Fibroblast of the aortic adventitia (primary cell): ENCODE measurements at places on chromosomes 11 and 22. TPM values are rescaled to one million over a fixed set of nuclear protein-coding genes. Genes with fewer than 3 reads are reported as not detected.

The JAM3 gene
- 61.6 and 63.0 TPM in 2 replicates for total RNA-seq

The EWSR1 gene
- 108 and 176 TPM in 2 replicates for total RNA-seq

The L3MBTL2 gene
- total RNA-seq, result 19.6 and 23.9 TPM in 2 replicates

The MCHR1 gene
- total RNA-seq, result under 0.01 TPM in 1 of 2 replicates, not detected in the other

The OR8D1 gene
- total RNA-seq, result not detected in 2 replicates

The LRRC56 gene
- 0.45 and 1.2 TPM in 2 replicates for total RNA-seq

The SPDYC gene
- total RNA-seq, result not detected in 2 replicates

The PNPLA5 gene
- total RNA-seq, result not detected in 2 replicates

- peak; percentile 57 for DNase-seq
Observed at GRCh38 chr11:8739309-8739793, 56.8 kb downstream of the RPL27A start.

DNA sequence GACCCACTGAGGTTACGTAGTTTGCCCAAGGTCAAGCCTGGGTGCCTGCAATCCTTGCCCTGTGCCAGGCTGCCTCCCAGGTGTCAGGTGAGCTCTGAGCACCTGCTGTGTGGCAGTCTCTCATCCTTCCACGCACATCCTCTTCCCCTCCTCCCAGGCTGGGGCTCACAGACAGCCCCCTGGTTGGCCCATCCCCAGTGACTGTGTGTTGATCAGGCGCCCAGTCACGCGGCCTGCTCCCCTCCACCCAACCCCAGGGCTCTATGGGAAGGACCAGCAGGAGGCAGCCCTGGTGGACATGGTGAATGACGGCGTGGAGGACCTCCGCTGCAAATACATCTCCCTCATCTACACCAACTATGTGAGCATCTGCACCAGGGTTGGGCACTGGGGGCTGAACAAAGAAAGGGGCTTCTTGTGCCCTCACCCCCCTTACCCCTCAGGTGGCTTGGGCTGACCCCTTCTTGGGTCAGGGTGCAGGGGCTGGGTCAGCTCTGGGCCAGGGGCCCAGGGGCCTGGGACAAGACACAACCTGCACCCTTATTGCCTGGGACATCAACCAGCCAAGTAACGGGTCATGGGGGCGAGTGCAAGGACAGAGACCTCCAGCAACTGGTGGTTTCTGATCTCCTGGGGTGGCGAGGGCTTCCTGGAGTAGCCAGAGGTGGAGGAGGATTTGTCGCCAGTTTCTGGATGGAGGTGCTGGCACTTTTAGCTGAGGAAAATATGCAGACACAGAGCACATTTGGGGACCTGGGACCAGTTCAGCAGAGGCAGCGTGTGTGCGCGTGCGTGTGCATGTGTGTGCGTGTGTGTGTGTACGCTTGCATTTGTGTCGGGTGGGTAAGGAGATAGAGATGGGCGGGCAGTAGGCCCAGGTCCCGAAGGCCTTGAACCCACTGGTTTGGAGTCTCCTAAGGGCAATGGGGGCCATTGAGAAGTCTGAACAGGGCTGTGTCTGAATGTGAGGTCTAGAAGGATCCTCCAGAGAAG, 1.6 kb downstream of the GSTP1 start:
- DNase-seq, result peak; percentile 18

GRCh38 chr22:23533328-23533762, 46.7 kb downstream of the IGLL1 start:
- no peak for DNase-seq

GRCh38 chr22:45268958-45269844, 15.5 kb upstream of the UPK3A start:
- peak; percentile 70 for DNase-seq

GRCh38 chr11:80862011-80862410, 1421.2 kb upstream of the TENM4 start:
- DNase-seq, result no peak

DNA sequence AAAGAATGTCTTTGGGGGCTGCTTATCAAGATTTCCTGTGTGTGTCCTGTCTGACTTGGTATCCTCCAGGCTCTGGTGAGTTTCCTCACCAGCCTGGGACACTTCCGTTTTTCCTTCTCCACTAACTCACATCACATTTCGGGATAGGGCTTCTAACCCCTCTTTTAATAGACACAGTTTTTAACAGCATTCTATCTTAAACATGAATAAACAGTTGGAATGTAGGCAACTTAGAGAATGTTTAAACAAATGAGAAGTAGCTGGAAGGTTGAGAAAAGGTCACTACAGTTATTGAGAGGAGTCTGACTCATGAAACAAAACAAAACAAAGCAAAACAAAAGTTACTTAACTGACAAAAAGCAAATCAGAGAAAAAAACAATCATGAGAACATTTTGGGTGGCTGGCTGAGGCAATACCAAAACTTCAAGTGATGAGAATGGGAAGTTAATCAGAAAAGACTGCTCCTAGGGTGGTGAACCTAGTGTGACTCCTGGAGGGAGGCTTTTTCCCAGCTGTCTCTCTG, 64.7 kb upstream of the CTSC start:
- peak; percentile 80 for DNase-seq

DNA sequence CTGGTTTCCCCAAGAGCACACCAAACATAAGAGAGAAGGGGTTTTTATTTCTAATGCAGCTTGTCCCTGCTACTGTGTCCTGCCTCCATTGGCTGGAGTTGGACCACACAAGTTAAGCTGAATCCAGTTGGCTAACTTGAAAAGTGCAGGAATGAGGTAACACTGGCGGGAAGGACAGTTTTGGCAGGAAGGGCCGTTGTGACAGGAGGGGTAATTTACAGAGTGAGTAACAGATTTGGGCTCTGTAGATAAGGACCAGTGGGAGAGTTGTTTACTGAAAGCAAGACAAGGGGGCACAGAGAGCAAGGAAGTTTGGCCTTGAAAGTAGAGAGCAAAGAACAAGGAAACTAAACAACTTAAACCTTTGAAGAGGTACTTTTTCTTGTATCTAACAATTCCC, 1623.3 kb upstream of the RAG2 start:
- DNase-seq, result no peak

- DNase-seq, result no peak
Observed at GRCh38 chr22:47406180-47406834, 643.9 kb downstream of the TBC1D22A start.

DNA sequence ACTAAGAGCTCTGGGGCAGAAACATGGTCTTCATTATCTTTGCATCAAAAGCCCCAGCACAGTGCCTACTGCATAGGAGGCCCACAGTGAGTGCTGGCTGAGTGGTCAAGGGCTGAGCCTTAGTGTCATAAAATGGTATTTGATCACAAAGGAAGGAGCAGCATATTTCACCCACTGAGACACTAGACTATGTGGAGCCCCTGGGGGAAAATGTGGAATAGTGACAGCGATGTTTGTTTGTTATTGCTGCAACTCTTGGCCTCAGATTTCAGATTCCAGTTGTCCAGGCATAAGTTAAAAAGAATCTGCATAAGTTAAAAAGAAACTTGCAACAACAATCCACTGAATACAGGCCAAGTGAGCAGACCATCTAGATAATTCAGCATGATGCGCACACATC, 7.0 kb downstream of the KIRREL3 start:
- no peak for DNase-seq

DNA sequence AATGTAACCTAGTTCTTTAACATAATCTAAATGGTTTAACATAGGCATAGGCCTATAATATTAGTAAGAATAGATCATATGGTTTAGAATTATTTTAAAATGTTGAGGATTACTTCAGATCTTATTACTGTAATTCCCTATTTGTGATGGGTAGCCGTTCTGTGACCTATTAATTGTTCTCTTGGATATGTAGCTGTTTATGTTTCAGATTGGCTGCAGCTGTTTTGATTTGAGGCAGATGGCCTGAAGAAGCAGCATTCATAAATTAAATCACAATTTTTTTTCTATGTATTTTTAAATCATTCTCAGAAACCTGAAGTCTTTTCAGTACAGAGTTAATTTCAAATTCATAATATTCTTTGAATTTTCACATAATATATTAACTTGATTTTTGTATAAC, 104.5 kb downstream of the PDE3B start:
- no peak for DNase-seq

GRCh38 chr11:121688055-121688491, 235.3 kb upstream of the SORL1-AS1 start:
- DNase-seq, result peak; percentile 31

DNA sequence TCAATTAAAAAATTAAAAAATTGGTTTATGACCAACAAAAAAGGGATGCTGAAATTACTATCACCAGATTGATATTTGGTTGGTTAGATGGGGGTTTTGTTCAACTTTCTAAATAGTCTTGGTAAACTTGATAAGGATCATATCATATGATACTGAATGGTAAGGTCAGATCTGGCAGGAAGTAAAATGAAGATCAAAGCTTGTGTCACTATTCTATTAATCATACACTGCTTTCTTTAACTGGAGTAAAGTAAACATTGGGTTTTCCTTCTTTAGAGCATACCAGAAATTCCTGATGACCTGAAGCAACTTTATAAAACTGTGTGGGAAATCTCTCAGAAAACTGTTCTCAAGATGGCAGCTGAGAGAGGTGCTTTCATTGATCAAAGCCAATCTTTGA, 40.2 kb downstream of the RRM1 start:
- peak; percentile 47 for DNase-seq

DNA sequence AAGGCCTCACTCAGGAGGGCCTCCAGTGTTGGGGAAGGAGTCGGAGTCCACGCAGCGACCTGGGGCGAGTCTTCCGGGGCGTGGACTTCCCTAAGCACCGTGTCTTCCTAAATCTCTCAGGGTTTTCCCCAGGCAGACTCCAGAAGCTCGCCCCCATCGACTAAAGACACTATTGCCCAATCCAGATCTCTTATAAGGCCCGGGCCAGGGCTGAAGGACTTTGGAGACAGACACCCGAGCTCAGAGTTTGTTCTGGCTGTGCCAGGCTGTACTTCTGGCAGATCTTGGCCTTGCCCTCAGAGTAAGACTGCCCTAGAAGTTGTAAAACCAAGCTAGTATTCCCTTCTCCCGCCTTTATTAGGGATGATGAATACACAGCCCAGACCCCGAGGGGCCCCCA, 191.4 kb downstream of the BUD13 start:
- DNase-seq, result no peak

- DNase-seq, result peak; percentile 14
Observed at GRCh38 chr11:13277768-13278608, at the start of gene BMAL1. TSS of gene BMAL1 (plus strand) at chr11:13277790. CDS start at chr11:13354309, 76,519 bp downstream.

DNA sequence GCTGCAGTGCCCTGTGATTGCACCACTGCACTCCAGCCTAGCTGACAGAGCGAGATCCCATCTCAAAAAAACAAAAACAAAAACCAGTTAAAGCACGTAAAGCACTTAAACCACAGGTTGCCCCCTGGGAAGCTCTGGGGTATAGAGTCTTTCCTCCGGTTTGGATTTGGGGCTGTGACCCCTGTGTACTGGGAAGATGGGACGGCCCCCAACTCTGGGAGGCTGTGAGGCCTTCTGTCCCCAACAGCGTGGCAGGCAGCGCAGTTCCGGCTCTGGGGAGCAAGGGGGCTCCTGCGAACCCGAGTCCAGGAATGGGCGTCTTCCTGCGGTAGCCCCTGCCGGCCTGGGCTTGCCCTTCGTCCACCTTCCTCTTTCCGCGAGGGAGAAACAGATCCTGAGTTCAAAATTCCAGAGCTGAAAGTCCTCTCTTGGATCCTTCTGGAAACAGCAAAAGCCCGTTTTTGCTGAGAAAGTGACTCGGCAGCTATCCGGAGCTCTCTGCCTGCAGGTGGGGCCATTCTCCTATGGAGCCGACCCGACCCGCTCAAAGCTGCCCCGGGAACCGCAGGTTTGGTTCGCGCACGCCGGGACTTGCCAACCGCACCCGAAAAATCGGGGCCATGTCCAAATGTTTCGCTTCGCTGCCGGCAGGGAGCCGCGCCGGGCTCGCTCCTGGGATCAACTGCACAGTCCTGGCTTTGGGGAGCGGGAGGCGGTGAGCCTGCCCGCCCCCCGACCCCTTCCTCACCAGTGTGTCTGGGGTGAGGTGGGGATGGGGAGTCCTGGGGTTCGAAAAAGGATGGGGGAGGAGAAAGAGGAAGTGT, 36.3 kb upstream of the POLA2 start:
- DNase-seq, result peak; percentile 68

DNA sequence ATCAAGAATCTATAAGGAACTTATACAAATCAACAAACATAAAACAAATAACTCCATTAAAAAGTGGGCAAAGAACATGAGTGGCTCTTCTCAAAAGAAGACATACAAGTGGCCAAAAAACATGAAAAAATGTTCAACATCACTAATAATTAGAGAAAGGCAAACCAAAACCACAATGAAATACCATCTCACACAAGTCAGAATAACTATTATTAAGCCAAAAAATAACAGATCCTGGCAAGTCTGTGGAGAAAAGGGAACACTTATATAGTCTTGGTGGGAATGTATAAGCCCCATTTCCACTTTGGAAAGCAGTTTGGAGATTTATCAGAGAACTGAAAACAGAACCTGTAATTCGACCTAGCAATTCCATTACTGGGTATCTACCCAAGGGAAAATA, 921.0 kb downstream of the KCNA4 start:
- DNase-seq, result no peak

- DNase-seq, result no peak
Observed at GRCh38 chr22:29078036-29078868, 5.4 kb downstream of the KREMEN1 start.

- DNase-seq, result no peak
Observed at GRCh38 chr22:37525746-37526350, 6.6 kb upstream of the CARD10 start.

DNA sequence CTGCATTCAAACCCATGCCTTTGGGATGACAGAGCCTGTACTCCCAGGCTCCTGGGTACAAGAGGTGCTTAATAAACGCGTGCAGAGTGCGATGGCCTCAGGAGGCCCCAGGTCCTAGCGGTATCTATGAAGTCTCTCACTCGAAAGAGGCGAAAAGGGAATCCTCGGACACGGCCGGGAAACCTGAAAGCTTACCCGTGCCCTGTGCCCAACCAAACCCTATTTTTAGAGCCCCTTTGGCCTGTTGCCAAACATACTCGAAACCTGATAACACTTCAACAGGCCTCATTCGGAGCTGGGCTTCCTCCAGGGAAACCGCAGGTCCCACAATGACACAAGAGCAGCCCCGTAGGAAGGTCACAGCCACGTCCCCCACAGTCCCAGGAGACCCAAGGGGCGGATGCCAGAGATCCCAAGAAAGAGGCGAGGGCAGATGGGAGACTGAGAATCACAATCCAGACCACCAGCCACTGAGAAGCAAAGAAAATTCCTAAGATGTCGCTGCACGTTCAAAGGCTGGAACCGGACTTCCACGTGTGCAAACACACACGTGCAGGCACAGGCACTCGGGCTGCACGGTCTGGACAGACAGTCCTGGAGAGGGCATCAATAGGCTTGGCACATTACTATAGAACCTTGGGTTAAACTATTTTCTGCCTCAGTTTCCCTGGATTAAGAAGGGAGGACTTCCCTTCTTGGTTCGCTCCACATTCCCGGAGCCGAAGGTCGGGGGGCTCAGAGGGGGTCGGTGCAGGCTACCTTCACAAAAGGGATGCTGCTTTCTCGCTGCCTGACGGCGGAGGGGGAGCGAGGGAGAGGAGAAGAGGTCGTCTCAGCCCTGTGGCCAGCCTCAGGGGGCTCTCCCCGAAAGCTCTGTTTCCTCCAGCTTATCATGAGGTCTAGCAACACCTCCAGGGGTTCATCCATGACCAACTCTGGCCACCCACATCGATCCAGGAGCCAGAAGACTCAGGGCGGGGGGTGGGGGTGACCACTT, 8.2 kb downstream of the PDGFB start:
- no peak for DNase-seq
